Central memory CD8-positive, alpha-beta T cell (primary cell): ENCODE measurements at places on chromosomes 12 and 14.

GRCh38 chr14:53921027-53921426 lies 35.6 kb downstream of the BMP4 start:
- no peaks in the 10 kb centered on the region for H3K36me3 ChIP-seq
- no peak overlapping the region for H3K27ac ChIP-seq
- no peaks in the 10 kb centered on the region for H3K4me1 ChIP-seq
- peaks cover 12% of the 10 kb centered on the region for H3K27me3 ChIP-seq
- DNase-seq: no peak

GRCh38 chr14:57999471-57999870 lies 133.6 kb upstream of the SLC35F4 start:
- H3K27me3 ChIP-seq: peaks cover 26% of the 10 kb centered on the region
- H3K27ac ChIP-seq: no peak overlapping the region
- no peak for DNase-seq
- no peaks in the 10 kb centered on the region for H3K36me3 ChIP-seq
- H3K4me1 ChIP-seq: no peaks in the 10 kb centered on the region

GRCh38 chr12:70290116-70290515 lies 46.9 kb downstream of the CNOT2 start:
- no peak overlapping the region for H3K27ac ChIP-seq
- peaks cover 29% of the 10 kb centered on the region for H3K36me3 ChIP-seq
- H3K4me3 ChIP-seq: no peak overlapping the region

- no peak overlapping the region for H3K27ac ChIP-seq
- H3K27me3 ChIP-seq: no peaks in the 10 kb centered on the region
- H3K4me1 ChIP-seq: peaks cover 15% of the 10 kb centered on the region
- no peak overlapping the region for H3K4me3 ChIP-seq
Observed at GRCh38 chr14:50541159-50541567, 8.8 kb upstream of the MAP4K5 start.

- peaks cover 9% of the 10 kb centered on the region for H3K4me1 ChIP-seq
- no peak for DNase-seq
- H3K27ac ChIP-seq: no peak overlapping the region
- no peak overlapping the region for H3K4me3 ChIP-seq
Observed at GRCh38 chr14:30935445-30935844, 61.1 kb downstream of the COCH start.

GRCh38 chr14:89293314-89293916 lies 123.6 kb downstream of the FOXN3 start:
- H3K36me3 ChIP-seq: peaks cover 7% of the 10 kb centered on the region
- H3K27me3 ChIP-seq: no peaks in the 10 kb centered on the region
- peak overlapping the region; percentile 82 for H3K27ac ChIP-seq

DNA sequence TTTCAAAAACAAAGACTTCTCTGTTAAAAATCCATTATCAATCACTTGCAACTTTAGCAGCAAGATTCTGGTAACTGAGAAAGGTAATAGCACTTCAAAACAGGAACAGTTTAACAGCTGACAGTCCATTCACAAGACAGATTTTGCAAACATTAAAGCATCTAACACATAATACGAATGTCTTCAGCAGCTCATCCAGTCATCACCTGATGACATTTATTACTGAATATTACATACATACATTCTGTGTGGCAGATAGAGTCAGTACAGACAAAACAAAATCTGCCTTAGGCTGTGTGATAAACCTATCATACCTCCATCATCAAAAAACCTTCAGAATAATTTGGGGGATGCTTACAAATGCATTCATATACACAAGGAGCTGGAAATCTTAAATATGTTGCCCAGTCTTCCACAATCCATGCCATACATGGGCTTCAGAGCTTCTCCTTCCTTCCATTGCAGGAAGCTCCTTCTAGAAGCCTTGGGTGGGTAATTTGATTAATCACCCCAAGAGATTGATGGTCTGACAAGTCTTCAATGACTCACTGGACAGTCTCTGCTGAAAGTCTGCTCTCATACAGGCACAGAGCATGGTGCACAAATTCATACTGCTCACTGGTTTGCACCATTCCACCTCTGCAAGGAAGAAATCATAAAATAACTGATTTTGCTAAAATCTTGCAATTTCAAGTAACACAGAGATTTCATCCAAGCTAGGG lies 1.6 kb upstream of the PTPRB start:
- no peak for DNase-seq
- H3K27ac ChIP-seq: no peak overlapping the region
- peaks cover 9% of the 10 kb centered on the region for H3K27me3 ChIP-seq
- no peak overlapping the region for H3K4me3 ChIP-seq
- no peaks in the 10 kb centered on the region for H3K36me3 ChIP-seq
